ENCODE measurements at places on chromosomes 3 and 15. TPM values are rescaled to one million over a fixed set of nuclear protein-coding genes. Genes with fewer than 3 reads are reported as not detected.

ADCY5 gene
- total RNA-seq, result not detected

TMEM212 gene
- total RNA-seq, result not detected

DNA sequence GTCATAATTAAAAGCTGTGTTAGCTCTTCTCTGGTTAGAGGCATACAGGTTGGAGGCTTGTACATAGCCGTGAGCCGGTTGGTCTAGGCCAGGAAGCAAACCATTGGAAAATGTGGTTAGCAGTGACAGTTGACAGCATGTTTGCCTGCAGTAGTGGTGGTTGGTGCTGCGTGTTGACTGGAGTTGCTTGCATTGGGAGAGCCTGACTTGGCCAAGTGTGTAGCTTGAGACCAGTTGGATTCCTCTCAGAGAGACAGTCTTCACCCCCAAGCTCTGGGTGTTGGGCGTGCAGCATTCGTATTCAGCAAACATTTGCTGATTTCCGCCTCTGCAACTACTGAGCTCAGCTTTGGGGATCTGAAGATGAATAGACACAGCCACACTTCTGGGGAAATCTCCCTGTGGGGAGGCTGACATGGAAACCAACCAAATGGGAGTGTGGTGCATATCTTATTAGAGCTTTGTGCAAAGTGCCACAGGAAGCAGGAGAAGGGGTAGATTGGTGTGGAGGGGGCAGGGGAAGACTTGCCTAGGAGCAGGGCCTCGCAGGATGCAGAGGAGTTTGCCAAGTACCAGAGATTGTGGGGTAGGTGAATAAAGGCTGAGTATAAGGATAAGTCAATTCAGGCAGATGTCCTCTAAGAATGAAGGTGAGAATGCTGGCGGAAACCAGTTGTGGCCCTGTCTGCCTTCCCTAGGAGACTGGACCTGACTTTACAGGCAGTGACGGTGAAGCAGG, 83.5 kb downstream of the IGF1R start:
- no peaks in the 10 kb centered on the region for H3K27me3 ChIP-seq
- peaks cover 2% of the 10 kb centered on the region for H3K36me3 ChIP-seq
- H3K4me1 ChIP-seq, result peaks cover 48% of the 10 kb centered on the region
- no peak overlapping the region for H3K4me3 ChIP-seq

DNA sequence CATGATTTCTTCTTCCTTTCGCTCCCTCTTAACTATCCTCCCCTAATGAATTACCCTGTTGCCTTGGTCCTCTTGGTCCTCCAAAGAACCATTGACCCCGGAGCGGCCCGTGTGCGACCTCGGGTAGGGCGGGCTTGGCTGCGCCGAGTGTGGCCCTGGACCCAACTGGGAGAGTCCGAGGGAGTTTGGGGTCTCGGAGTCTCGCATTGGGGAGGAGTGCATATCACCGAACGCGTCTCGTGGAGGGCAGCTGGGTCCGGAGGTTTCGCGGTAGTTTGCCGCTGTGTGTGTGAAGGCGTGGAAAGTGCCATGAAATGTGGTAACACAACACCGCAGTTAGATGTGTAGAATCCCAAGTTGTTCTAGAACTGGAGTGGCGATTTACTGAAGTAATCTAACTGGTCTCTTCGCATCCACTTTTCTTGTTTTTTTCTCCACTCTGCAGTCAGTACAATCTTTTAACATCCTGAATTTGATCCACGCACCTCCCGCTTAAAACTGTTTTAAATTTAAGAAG, 363 bp downstream of the GTF2E1 start:
- peak; percentile 47 for DNase-seq
- peak overlapping the region; percentile 98 for H3K4me3 ChIP-seq
- peak overlapping the region; percentile 95 for H3K27ac ChIP-seq

DNA sequence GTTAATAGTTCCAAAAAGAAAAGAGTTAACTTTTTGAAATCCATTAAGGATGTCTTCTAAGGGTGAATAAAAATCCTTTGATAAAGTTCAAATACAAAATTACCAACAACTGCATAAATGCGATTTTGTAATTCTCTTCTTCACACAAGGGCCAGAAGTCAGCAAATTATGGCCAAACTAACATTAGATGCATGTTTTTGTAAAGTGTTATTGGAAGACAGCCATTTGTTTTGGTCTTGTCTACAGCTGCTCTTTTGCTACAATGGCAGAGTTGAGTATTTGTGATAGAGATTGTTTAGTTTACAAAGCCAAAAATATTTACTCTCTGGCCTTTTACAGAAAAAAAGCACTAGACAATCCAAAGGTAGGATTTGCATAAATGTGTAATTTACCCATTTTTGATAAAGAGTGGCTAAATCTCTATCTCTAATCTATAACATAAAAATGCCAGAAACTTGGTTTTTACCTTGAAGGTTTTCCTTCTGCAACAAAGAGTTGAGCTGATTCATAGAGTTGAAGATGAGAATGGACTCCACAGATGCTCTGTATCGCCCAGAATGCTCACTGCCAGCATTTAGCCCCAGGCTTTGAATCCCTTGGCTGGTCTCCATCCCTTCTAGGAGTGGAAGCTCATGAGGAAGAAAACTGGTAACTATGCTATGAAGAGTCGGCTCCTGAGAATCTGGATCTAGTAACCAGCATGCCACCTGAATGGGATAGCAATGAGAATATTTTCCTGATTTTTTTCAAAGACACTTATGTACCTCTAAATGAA, 64.5 kb downstream of the POLQ start:
- no peak overlapping the region for H3K27ac ChIP-seq
- H3K36me3 ChIP-seq, result peaks cover 42% of the 10 kb centered on the region
- H3K4me1 ChIP-seq, result no peaks in the 10 kb centered on the region
- no peak for DNase-seq
- H3K4me3 ChIP-seq, result no peak overlapping the region

DNA sequence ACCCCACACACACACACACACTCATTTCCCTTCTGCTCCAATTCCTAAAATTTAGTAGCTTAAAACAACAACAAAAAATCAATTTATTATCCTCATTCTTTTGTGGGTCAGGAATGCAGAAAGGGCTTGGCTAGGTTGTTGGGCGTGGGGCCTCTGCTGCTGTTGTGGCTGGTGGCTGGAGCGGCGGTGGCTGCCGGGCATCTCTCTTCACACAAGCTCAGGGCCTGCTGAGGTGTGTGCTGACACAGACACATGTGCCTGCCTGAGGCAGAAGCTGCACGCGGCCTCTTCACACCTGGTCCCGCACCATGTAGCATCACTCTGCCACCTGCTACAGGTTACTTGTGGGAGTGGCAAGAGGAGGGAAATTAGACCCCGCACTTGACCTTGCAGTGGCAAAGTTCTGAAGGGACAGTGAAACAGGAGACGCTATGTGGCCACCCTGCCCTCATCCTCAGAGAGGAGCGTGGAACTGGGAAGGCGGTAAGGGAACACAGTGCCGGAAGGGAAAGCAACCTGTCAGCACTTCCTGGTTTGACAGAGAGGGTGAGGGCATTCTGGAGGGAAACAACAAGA, 64.0 kb upstream of the PRR20G start:
- H3K36me3 ChIP-seq, result no peaks in the 10 kb centered on the region
- H3K4me1 ChIP-seq, result no peaks in the 10 kb centered on the region
- peaks cover 16% of the 10 kb centered on the region for H3K27me3 ChIP-seq
- no peak for DNase-seq
- H3K4me3 ChIP-seq, result no peak overlapping the region

DNA sequence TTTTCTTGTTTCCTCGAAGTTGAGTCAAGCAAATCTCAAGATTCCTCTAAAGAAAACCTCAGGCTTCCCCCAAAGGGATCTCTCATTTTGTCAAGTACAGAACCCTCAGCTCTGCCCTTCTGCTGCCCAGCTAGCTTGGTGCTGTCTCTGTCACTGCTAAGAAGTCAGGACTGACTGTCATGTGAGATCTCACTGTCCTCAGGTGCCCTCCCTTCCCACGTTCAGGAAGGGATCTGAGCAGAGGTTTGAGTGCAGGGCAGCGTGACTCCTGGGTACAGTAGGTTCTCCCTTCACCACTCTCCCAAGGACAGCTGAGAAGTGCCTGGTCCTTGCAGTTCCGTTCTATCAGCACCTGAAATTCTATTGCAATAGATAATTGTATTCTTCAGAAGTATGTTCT, 229.7 kb downstream of the SLCO3A1 start:
- no peak overlapping the region for H3K27ac ChIP-seq
- no peaks in the 10 kb centered on the region for H3K36me3 ChIP-seq
- no peaks in the 10 kb centered on the region for H3K27me3 ChIP-seq

DNA sequence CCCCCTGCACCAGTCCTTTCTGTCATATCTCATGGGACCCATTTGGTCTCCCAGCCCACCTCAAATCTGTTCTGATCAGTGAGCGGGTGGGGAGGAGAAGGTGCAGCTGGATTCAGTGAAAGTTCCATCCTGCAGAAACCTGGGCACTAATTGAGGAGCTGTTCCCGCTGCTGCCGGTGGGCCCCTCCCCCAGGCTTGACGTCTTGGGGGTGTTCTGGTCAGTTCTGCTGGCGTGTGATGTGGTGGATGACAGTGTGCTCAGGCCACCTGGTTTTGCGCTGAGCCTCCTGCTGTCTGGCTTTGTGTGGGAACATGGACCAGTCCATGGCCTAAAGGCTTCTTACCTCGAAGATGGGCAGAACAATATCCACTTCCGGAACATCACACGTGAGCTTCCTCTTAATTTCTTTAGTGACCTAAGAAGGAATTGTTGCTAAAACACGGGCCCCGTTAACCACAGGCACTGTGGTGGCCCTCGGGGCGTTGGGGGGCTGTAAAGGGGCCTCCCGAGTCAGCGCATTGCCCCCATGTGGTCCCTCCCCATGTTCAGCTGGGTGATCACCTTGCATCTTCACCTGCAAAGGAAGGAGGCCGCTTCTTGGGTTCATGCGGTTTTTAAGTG, 59.7 kb downstream of the RGMA start:
- H3K36me3 ChIP-seq, result peaks cover 30% of the 10 kb centered on the region
- H3K4me3 ChIP-seq, result no peak overlapping the region
- no peaks in the 10 kb centered on the region for H3K27me3 ChIP-seq
- H3K4me1 ChIP-seq, result peaks cover 49% of the 10 kb centered on the region
- DNase-seq, result no peak

DNA sequence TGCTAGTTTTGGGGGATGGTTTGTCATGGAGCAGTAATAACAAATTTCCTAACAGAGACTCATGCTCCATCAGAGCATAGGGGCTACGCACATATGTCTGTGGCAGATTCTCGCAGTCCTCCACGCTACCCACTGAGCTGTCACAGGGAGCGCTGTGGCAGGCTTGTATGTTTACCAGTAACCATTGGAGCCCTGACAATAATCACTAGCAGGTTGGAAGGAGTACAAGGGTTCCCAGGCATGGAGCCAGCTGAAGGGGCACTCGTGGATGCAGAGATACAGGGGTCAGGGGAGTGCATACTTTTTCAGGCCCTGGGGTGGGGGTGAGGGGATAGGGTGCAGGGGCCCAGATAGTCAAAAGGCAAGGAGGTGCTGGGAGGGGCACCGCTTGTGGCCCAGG, 7.9 kb upstream of the GP9 start:
- DNase-seq, result no peak
- no peaks in the 10 kb centered on the region for H3K36me3 ChIP-seq

- no peaks in the 10 kb centered on the region for H3K4me1 ChIP-seq
- H3K4me3 ChIP-seq, result no peak overlapping the region
- H3K36me3 ChIP-seq, result no peaks in the 10 kb centered on the region
- H3K27me3 ChIP-seq, result no peaks in the 10 kb centered on the region
Measured at GRCh38 chr3:63135367-63135766, 142.7 kb upstream of the SYNPR start.

GRCh38 chr3:42505849-42506410, 3.5 kb downstream of the VIPR1 start:
- H3K27me3 ChIP-seq, result peaks cover 3% of the 10 kb centered on the region
- H3K4me3 ChIP-seq, result no peak overlapping the region
- no peaks in the 10 kb centered on the region for H3K36me3 ChIP-seq
